Left renal pelvis (tissue), 4 donors: ENCODE measurements at places on chromosomes 13 and 19. TPM values are rescaled to one million over a fixed set of nuclear protein-coding genes. Genes with fewer than 3 reads are reported as not detected.

- DNase-seq, result no peak
These were observed 782.9 kb upstream of the MIR17HG start for GRCh38 chr13:90564566-90564965.

GRCh38 chr13:50119591-50119990 is 104.3 kb downstream of the KCNRG start:
- DNase-seq, result no peak

GRCh38 chr13:31330236-31330635 is 130.5 kb downstream of the B3GLCT start:
- no peak for DNase-seq

DNA sequence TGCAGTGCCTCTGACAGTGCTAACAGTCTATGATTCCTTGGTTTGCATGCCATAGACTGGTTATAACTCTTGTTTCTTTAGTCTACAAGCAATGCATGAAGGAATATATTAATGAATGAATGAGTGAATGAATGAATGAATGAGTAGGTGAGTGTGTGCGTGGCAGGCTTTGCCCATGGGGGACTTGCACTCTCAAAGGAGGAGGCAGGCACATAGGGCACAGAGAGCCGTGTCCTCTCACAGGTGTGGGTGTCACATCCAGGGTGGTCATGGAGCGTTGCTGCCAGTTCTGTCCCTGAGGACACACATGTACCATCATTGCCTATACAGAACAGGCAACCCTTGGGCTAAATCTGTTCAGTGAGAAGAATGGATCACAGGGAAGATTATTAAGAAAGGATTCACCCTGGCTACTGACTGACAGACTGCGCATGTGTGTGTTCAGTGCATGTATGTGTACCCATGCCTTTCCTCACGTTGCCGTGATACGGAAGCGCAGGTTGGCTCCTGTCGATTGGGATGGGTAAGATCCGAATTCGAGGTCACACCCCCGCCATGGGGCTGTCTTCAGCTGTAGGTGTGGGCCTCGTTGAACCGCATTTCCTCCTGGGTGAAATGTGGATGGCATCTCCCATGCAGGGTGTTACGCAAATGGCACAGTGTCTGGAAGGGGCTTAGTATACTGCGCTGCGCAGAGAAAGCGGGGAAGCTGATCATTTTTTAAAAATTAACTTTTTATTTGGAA is 161.4 kb downstream of the STK24 start:
- no peak for DNase-seq

The CAPN12 gene
- polyA plus RNA-seq, result 10.6 TPM

- DNase-seq, result no peak
These were observed 38.2 kb downstream of the MTMR6 start for GRCh38 chr13:25249001-25249543.

- no peak for DNase-seq
These were observed 107.8 kb downstream of the RXFP2 start for GRCh38 chr13:31846961-31847752.

GRCh38 chr13:101181076-101181685 is 235.1 kb downstream of the NALCN start:
- no peak for DNase-seq

The PSG3 gene
- not detected for polyA plus RNA-seq

The PSG5 gene
- 0.27 TPM for polyA plus RNA-seq

The ZNF606 gene
- polyA plus RNA-seq, result 34.4 TPM
